Epithelial cell of prostate (primary cell): ENCODE measurements at places on chromosomes 4 and X.

DNA sequence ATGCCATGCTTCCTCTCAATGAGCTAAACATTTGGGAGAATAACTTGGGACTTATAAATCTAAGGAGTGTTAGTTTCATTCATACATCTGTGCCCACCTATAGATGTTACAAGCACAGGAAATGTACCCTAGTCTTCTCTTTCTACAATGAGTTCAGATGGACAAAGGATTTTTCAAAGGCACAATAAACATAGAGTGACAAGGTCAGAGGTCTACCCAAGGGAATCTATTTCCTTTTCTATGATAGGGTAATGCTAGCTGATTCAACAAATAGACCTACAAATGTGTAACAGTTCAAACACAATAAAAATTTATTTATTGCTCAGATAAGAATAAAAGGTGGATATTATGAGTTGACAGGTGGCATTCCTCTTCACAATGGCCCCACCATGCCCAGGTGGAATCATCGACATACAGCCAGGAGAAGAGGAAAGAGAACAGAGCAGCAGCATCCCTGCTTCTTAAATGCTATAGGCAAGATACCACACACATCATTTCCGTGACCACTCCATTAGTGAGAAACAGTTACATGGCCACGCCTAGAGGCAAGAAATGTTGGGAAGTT, 421.8 kb downstream of the HNRNPD start:
- DNase-seq = no peak

DNA sequence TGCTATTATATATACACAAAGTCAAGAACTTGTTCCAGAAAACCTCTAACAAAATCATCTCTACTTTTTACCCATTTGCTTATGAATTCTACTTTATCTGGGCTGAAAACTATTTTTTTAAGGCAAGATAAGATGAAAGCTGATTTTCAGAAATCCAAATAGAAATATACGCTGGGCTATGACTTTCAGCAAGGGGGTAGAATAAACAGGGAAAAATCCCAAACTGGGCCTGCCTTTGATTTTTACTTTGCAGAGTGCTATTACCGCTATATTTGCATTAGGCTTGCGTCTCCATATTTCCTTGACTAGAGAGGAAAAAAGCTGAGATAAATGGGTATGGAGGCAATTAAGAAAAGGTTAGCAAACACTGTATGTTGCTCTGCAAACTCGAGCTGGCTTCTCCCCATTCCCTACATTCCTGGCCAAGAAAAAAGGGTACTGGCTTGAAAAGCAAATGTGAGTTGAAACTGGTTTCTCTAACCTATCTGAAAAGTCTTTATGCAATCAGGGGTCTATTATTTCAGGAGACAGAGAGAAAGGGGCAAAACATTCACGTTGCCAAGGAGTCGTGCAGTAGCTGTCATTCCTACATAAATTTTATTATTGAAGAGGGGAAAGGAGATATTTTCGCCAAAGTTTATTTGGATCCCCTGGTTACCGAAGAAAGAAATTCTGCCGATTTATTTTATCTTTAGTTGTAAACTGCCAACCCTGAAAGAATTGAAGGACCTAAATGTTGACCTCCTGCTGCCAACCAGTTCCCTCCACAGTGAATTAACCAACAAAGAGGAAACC, 2.2 kb downstream of the TMEM47 start:
- no peak for DNase-seq

DNA sequence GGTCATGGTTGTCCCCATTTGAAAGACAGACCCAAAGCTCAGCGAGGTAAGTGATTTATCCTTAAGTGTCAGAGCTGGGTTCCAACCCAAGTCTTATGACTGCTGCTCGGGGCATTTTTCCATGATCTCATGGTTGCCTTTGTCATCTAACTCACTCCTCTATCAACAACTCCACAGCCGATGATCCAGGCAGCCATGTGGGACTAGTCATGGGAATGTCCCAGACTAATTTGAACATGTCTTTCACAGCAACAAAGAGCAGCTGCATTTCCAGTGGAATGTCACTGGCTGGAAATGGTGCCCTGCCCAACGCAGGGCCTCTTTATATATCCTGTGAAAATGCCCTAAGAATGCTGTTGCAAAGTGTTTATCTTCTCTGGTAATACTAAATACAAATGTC, 284.8 kb upstream of the PPARGC1A start:
- no peak for DNase-seq

GRCh38 chr4:120568731-120569130, 353.8 kb downstream of the PRDM5 start:
- DNase-seq = no peak

GRCh38 chr4:909821-910220, 22.3 kb downstream of the GAK start:
- no peak for DNase-seq

GRCh38 chr4:176726803-176727202, 65.9 kb downstream of the VEGFC start:
- DNase-seq = no peak

DNA sequence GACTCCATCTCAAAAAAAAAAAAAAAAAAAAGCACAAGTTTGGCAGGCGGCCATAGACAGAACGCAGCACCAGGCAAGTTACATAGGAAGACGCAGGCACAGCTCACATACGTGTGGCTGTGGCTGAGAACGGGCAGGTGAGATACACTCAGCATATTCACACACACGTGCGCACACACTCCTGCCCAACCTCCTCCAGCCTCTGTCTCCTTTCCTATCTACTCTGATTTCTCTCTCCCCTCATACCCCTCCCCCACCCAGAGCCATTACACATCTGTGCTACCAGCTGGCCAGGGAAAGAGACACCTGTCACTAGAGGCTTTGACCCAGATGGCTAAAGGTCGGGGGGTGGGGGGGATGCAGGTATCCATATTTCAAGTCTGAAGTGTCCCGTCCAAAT, 2.2 kb upstream of the SLC38A5 start:
- DNase-seq = no peak

DNA sequence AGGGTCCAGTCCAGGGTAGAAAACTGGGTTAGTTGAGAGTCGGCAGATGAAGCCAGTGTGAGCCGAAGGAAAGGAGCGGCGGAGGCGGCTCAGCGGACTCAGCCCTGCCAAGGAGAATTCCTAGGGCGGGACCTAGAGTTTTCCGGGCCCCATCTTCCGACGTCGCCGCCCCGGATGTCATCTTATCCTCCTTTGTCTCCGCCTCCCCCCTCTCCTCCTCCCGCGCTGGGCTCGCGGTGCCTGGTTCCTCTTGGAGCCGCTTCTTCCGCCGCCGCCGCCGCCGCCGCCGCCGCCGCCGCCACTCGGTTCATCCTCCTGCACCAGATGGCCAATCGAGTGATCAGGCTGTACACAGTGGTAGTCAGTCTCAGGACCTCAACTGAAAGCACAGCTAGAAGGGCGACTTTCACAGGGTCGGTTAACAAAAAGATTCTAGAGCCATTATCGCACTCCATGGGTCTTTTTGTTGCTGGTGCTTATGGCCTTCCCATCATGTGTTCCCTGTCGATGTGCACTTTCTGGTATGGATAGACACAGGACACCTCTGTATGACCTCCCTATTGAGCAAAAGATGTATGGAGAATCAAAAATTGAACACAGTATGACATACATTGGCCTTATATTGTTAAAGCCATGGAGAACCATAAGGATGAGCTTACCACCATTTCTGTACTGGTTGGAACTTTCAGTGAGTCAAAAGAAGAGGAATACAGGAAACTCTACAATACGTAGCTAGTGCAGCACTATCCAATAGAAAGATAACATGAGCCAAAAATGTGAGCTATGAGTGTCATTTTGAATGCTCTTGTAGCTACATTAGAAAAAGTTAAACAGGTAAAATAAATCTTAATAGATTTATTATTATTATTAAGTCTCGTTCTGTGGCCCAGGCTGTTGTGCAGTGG, 32.4 kb upstream of the THOC2 start:
- no peak for DNase-seq

- no peak for DNase-seq
Measured at GRCh38 chr4:118888666-118889311, at the start of gene SYNPO2. Gene SYNPO2 (plus strand): TSS chr4:118888854. CDS start chr4:118889037, 183 bp downstream.

GRCh38 chrX:17072721-17073230, 126.3 kb downstream of the REPS2 start:
- DNase-seq = no peak

- DNase-seq = no peak
Measured at GRCh38 chrX:53695946-53696549, 9.5 kb upstream of the HUWE1 start.

GRCh38 chrX:10922159-10922558, 189.0 kb upstream of the HCCS start:
- peak; percentile 26 for DNase-seq
